ENCODE measurements at places on chromosomes 6 and 20. TPM values are rescaled to one million over a fixed set of nuclear protein-coding genes. Genes with fewer than 3 reads are reported as not detected.

DNA sequence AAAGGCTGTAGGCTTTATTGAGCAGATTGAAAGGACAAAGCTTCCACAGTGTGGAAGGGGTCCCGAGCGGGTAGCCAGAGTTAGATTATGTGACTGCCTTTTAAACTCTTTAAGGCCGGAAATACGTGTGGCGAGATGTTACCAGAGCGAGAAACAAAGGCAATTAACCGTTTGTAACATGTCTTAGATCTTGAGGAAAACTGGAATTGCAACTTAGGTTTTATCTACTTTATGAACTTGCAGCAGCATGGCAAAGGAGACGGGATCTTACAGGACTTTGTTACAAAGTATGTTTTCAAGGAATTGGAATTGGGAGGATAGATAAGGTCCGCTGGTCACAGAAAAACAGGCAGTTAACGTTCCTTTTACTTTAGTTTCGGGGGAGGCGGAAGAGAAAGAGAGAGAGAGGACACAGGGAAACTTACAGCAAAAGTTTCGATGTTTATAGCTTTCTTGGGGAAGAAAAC is 594.7 kb upstream of the ADGRB3 start:
- no peak for DNase-seq

GRCh38 chr6:151417477-151417876 is 26.1 kb upstream of the ZBTB2 start:
- no peak for DNase-seq

- no peak for DNase-seq
Measured at GRCh38 chr6:39221115-39221514, 8.2 kb downstream of the KCNK5 start.

KIFC1 gene
- 1.8 TPM for total RNA-seq

DNA sequence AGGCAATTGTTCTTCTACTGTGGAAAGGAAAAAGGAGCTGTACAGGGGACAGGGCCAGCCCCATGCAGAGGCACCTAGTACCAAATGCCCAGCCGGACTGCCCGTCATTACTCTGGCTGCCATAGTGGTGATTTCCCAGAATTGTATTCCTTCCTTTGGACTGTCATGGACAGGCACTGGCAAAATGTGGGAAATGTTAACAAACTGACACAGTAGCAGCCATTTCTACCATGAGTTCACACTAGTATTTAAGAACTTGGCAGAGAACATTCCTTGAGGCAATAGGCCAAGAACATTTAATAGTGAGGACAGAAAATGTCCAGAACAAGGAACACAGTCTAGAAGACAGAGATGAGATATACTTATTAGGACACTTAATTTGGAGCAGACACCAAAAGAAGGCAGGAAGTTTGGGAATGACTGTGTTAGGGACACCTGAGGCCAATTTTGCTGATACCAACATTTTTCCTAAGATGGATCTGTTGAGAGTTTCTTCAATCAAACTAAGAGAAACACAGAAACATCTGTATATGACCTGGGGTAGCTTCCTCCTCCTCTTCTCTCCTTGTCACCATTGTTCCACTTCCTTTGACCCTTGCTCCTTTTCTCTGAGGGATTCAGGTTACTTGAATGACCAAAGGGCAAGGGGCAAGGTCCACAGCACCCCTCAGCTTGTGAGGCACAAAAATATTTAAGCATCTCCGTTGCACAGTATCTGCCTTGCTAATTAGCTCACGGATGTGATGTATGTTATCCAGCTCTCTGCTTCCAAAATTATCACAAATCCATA is 14.9 kb downstream of the ADTRP start:
- no peak for DNase-seq

HCRTR2 gene
- not detected for total RNA-seq

PHACTR3 gene
- 0.28 TPM for total RNA-seq

AGER gene
- 8.9 TPM for total RNA-seq

ADISSP gene
- 85.1 TPM for total RNA-seq

STX11 gene
- total RNA-seq: 5.6 TPM
